CD4-positive, alpha-beta T cell treated with Interleukin-4 for 1 hour (primary cell): ENCODE measurements at places on chromosomes 12 and 14.

- no peak for DNase-seq
Measured at GRCh38 chr12:131732996-131733615, 22.2 kb downstream of the SFSWAP start.

DNA sequence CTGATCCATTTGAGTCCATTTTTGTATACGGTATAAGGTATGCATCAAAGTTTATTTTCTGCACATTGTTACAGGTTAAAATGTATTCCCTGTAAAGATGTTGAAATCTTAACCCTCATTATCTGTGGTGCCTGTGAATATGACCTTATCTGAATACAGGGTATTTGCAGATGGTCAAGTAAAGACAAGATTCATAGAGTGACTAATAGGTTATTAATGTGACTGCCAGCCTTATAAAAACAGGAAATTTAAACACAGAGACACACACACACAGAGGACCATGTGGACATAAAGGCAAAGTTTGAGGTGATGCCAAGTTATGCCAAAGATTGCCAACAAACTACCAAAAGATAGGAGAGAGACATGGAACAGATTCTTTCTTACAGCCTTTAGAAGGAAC, 347.2 kb upstream of the DCN start:
- no peak for DNase-seq

DNA sequence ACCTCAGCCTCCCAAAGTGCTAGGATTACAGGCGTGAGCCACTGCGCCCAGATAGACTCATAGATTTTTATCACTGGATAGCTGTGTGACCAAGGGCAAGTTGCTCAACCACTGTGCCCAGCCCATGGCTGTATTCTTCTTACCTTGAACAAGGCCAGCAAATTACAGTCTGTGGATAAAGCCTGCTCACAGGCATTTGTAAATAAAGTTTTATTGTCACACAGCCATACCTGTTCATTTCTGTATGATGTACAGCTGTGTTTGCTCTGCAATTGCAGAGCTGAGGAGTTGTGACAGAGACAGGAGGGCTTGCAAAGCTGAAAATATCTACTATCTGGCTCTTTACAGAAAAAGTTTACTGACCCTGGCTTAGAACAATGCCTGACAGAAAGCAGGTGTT, 35.2 kb upstream of the LHX5 start:
- no peak for DNase-seq

GRCh38 chr12:110641521-110641920, 27.6 kb downstream of the TCTN1 start:
- DNase-seq: no peak

DNA sequence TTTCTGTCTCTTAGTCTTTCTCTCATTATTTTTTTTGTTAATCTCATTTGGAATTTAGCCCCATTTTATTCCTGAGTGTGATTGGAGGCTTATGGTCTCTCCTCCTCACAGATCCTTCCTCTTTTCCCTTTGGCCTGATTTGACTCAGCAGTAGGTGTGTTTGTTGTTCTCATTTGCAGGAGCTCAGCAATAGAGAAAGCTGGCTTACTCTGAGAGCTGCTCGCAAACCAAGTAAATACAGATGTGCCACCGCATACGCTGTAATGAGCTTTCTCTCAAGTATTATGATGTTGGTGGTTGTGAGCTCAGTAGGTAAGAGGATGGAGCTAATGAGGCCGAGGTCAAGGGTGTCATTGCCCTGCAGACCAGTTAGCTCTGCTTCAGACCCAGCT, 206.5 kb downstream of the ETV6 start:
- no peak for DNase-seq

- no peak for DNase-seq
Measured at GRCh38 chr14:28001002-28001401, 765.6 kb upstream of the FOXG1 start.

GRCh38 chr14:93688239-93688666, 100.0 kb downstream of the PRIMA1 start:
- DNase-seq: no peak

DNA sequence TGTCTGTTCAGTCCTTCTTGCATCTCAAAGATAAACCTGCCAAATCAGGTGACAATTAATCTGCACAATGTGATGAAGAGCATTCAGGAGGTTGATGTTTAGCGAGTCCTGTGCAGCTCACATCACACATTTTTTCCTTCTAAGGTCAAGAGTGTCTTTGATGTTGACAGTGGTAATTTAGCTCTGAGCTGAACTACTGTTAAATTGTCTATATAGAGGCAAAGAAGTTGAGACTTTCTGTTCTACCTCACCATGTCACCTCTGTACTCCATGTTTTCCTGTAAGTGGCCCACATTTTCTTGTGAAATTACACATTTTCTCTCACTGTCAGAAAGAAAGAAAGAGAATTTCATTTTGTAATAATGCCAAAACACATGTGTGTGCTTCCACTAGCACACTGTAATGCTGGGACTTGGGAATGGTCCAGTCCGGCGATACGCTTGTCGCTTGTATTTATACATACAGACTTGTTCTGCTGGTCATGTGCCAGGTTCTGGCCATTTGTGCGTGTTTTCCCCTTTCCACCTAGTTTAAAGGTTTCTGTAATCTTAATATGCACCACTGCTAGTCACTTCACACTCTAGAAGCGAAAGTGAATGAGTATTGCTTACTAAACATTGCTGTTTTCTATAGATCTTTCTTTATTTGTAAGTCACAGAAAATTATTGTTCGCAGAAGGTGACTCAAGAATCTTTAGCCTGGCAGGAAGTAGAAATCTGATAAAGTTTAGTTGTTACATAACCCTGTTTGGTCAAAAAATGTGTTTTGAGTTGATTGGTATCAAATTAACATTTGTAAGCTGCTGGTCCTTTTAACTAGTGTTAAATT, 328.9 kb downstream of the TMTC2 start:
- DNase-seq: no peak

GRCh38 chr14:105268736-105269354, 20.5 kb downstream of the BTBD6 start:
- no peak for DNase-seq

DNA sequence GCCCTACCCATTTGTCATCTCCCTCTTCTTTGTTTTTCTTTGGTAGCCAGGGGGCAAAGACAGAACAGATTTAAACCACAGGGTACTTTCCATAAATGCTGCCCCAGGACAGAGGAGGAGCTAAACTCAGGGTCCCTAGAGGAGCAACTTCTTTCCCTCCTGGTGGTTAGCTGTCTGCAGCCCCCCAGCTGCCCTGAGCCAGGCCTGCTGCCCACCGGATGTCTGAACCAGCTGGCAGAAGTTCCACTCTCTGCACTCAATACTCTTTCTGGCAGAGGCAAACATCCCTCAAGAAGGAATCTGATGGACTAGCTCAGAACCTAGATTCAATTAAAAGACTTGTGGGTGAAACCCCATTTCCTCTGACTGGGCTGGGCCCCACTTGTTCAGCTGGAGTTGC, 10.7 kb downstream of the VDR start:
- DNase-seq: no peak

GRCh38 chr12:14399871-14400270, 34.4 kb downstream of the ATF7IP start:
- DNase-seq: no peak

DNA sequence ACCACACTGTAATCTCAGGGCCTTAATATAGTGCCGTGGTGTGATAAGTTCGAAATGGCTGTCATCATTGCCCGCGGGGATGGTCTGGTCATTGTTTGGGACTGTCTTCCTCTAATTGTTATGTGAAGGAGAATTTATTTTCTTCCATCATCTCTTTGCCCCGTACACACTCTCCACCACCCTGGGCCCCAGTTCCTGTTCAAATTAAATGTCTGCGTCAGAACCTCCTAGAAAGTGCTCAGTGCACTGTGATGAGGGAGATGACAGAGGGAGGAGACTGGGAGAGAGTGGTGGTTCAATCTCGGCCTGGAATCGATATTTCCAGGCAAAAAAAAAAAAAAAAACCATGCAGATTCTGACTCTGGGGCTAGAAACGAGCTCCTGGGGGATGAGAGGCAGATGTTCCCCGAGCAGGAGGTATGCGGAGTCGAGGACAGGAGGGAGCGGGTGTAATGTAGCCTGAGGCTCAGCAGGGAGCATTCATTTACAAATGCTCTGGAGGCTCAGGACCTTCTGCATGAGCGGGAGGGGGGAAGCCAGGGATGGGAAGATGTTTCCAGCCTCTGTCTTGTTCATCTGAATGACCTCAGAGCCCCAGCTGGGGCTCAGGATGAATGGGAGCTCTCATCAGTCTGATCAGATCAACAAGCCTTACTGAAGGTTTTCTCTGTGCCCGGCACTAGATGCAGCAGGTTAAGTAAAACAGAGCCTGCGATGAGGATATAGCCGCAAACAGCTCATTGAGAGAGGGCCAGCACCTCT, 219.5 kb downstream of the TBX5 start:
- DNase-seq: no peak

- no peak for DNase-seq
Measured at GRCh38 chr12:22689876-22690275, 64.9 kb downstream of the ETNK1 start.
